Spleen (tissue), 13 donors: ENCODE measurements at places on chromosomes 3 and 15. TPM values are rescaled to one million over a fixed set of nuclear protein-coding genes. Genes with fewer than 3 reads are reported as not detected.

DNA sequence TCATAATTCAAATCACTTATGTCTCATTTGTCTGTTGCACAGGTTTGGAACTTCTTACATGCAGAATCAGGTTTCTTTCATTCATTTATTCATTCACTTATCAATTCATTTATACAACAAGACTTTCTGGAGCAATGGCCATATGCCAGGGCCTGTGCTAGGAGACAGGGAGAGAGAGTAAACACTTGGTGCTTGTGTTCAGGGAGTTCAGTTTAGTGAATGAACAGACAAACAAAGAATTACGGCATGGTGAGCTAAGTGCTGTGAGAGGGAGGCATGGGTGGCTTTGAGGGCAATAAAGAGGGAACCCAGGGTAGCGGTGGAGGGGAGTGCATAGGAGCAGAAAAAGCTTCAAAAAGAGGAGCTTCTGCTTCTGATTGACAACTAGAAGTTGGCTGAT lies 8.5 kb upstream of the IREB2 start:
- no peak for DNase-seq
- no peaks in the 10 kb centered on the region for H3K27me3 ChIP-seq
- H3K4me3 ChIP-seq, result no peak overlapping the region
- H3K4me1 ChIP-seq, result no peaks in the 10 kb centered on the region
- no peak overlapping the region for H3K27ac ChIP-seq

- peaks cover 94% of the 10 kb centered on the region for H3K4me1 ChIP-seq
- no peak overlapping the region for H3K4me3 ChIP-seq
- H3K36me3 ChIP-seq, result peaks cover 8% of the 10 kb centered on the region
- peak overlapping the region; percentile 88 for H3K27ac ChIP-seq
- DNase-seq, result no peak
- H3K27me3 ChIP-seq, result no peaks in the 10 kb centered on the region
These were observed 12.1 kb downstream of the CHSY1 start for GRCh38 chr15:101239724-101240136.

DNA sequence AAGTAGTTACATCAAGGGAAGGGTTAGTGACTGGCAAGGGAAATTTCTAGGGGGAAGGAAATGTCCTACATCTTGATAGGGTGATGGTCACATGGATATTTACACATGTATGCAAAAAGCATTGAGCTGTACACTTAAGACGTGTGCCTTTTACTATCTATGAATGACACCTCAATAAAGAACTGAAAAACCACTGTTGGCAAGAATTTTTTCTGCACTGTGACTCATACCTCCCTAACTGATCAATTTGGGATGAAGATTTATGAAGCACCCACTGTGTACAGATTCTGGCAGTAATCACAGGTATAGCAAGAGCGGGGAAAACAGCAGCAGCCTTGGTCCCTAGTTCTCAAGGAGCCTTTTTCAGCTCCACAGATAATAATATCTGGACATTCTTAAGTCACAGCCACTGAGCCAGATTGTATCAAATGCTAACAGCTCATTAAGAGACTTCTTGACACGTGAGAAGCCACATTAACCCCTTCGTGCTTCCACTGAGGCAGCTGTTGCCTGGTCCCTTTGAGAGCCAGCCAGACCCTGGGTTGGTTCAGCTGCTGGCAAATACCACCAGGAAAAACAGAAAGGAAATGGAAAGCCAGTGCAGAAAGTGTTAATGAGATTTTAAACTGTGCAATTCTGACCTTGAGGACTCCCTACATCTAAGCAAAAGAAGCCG lies 32.0 kb upstream of the GALNT15 start:
- no peak for DNase-seq
- no peaks in the 10 kb centered on the region for H3K4me1 ChIP-seq
- no peaks in the 10 kb centered on the region for H3K27me3 ChIP-seq
- no peaks in the 10 kb centered on the region for H3K36me3 ChIP-seq
- H3K4me3 ChIP-seq, result no peak overlapping the region

SLC28A1 gene
- not detected for total RNA-seq

C3orf62 gene
- total RNA-seq, result 8.9 TPM

GOLGA8A gene
- 100 TPM for total RNA-seq
